ENCODE measurements at places on chromosomes 3 and 15.
A peak's percentile ranks its signal among the peaks of the same experiment; 100 is the strongest.

DNA sequence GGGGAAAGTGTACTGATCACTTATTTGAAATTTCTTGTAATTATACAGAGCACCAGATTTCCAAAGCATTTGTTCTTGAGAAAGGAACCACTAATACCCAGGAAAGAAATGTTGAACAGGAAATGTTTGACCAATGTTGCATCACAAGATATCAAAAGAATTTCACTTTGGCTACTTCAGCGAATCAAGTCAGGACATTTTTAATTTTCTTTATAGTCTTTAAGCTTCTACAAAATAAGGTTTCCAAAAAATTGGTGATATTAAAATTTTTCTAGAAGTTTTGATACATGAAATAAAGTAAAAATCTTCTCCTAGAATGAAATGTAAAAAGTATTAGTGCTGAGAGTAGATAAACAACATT, 421.9 kb downstream of the MECOM start:
- DNase-seq, result no peak

DNA sequence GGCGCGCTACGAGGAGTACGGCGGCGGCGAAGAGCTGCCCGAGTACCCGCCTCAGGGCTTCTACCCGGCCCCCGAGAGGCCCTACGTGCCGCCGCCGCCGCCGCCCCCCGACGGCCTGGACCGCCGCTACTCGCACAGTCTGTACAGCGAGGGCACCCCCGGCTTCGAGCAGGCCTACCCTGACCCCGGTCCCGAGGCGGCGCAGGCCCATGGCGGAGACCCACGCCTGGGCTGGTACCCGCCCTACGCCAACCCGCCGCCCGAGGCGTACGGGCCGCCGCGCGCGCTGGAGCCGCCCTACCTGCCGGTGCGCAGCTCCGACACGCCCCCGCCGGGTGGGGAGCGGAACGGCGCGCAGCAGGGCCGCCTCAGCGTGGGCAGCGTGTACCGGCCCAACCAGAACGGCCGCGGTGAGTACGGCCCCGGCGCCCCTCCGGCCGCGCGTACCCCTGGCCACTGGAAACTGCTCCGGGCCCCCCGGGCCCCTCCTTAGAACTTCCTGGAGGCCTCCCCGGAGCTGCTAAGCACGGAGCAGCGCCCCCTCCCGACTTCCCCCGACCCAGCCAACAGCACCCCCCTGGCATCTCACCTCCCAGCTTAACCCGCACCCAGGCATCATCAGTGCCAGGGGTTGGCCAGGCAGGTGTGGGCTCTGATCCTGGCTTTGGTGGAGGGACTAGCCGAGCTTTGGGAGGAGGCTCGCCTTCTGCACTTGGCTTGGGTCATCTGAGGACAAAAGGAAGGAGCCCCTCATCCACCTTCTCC, 1.4 kb downstream of the LOXL1 start:
- peak; percentile 74 for DNase-seq

GRCh38 chr3:72488738-72489035, 359.6 kb downstream of the SHQ1 start:
- no peak for DNase-seq

- no peak for DNase-seq
Observed at GRCh38 chr3:106566277-106566676, 697.5 kb upstream of the CBLB start.

DNA sequence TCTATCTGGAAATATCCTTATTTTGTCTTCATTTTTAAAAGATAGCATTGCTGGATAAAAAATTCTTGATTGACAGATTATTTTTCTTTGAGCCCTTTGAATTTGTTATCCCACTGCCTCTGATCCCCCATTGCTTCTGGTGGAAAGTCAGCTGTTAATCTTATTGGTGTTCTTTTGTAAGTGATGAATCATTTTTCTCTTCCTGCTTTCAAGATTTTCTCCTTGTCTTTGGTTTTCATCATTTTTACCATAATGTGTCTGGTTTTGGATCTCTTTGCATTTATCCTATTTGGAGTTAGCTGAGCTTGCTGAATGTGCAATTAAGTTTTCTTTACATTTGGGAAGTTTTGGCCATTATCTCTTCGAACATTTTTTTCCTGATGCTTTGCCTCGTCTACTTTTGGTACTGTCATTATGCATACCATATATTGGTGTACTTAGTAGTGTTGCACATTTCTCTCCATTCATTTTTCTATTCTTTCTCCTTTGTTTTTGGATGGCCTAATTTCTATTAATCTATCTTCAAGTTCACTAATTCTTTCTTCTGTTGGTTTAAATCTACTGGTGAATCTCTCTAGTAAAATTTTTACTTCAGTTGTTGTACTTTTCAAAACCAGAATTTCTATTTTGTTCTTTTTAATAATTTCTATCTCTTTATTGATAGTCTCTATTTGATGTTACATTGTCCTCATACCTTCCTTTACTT, 440.0 kb upstream of the PROK2 start:
- DNase-seq, result no peak

- DNase-seq, result no peak
Observed at GRCh38 chr3:38578551-38578950, 70.9 kb downstream of the SCN5A start.

- DNase-seq, result no peak
Observed at GRCh38 chr3:40043444-40043755, 234.0 kb downstream of the MYRIP start.

DNA sequence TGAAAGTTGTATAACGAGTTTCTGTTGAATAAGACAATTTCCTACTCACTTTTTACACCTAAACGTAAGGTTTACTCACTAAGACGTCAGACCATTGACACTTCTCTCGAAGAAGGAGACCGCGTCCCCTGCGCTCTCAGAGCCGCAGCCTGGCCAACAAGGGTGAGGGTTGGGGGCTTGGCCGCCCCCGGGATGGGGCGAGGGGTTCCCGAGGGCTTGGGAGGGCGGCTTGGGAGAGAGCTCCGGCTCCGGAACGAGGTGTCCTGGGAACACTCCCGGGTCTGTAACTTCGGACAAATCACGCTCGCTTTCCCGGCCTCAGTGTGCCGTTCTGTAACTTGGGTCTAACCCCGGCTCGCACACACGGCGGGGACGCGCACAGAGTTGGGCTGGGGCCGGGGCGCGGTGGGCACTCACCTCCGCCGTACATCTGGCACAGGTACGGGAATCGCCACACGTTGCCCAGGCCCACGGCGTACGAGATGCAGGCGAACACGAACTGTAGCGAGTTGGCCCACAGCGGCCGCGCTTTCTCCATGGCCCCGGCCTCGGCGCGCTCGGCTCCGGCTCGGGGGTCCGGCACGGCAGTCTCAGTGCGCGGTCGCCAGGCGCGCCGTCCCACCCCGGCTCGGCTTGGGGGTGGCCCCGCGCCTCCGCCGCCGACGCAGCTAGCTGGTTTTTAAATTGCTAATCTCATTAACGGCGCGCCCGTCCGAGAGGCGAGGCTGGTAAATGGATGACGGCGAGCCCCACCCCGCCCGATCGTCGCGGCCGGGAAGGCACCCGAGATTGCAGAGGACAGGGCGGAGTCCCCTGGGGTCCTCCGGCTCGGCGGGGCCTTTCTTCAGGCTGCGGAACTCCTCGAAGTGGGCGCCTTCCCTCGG, at the start of gene SLC6A20:
SLC6A20 (minus strand) TSS at position 655 of the 884 bp plus-strand sequence; CDS start at position 538, 117 bp downstream.
- no peak for DNase-seq

GRCh38 chr3:169243579-169243978, 419.9 kb downstream of the MECOM start:
- DNase-seq, result no peak

DNA sequence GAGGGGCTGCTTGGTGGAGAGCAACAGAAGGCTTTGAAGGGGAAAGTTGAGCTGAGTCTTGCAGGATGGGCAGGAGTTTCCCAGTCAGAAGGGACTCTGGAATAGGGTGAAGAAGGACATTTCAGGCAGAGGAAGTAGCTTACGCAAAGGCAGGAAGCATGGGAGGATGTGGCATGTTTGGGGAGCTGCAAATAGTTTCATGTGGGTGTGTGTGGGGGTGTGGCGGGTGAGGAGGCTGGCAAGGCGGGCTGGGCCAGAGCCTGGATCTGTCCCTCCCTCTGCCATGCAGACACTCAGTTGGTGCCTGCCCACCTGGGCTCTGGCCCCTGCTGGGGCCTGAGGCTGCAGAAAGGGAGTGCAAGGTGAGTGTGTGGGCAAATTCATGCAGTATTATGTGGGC, 10.4 kb downstream of the TEX264 start:
- peak; percentile 55 for DNase-seq

DNA sequence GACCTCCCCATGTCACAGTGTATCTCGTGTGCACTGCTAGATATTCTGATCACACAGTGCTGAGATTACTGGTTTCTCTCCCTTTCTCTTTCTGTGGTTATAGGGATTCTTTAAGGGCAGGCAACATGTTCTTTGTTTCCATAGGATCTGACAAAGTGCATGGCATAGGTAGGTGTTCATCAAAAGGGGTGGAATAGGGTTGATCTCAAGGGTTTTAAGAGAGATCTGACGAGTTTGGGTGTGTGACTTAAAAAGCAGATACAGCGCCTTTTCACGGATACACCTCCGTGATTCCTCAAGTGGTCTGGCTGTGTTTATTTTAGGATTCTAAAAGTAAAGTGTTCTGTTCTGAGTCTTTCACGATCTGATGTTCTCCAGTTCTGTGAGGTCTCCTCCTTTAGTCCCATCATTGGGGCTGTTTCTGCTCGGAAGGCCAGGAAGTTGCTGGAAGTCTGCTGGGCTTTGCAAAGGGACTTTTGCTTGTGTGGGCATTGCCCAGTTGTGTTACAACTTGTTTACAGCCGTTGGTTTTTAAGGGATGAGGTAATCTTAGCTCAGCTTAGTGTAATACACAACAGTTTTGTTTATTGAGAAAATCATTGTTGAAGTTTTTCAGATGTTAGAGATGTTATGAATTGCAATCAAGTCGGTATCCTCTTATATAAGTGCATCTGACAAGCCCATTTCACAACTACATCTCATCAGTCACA, 34.8 kb downstream of the IGF1R start:
- no peak for DNase-seq

- DNase-seq, result peak; percentile 15
Observed at GRCh38 chr3:161096771-161097367, 8.3 kb downstream of the B3GALNT1 start.

DNA sequence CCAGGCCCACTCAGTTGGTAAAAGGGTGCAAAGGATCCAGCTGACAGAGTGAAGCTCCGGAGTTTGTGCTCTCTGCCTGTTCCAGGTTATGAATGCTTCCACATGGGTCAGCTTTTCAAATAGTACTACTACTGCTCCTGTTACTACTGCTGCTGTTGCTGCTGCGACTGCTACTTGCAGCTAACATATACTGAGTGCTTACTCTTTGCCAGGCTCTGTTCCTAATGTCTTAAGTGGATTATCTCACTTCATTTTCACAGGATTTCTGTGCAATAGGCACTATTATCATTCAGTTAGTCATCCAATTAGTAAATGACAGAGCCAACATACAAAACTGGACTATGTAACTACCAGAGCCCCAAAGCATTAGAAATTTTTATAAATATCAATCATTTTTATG, 106.5 kb downstream of the IQCH start:
- no peak for DNase-seq

DNA sequence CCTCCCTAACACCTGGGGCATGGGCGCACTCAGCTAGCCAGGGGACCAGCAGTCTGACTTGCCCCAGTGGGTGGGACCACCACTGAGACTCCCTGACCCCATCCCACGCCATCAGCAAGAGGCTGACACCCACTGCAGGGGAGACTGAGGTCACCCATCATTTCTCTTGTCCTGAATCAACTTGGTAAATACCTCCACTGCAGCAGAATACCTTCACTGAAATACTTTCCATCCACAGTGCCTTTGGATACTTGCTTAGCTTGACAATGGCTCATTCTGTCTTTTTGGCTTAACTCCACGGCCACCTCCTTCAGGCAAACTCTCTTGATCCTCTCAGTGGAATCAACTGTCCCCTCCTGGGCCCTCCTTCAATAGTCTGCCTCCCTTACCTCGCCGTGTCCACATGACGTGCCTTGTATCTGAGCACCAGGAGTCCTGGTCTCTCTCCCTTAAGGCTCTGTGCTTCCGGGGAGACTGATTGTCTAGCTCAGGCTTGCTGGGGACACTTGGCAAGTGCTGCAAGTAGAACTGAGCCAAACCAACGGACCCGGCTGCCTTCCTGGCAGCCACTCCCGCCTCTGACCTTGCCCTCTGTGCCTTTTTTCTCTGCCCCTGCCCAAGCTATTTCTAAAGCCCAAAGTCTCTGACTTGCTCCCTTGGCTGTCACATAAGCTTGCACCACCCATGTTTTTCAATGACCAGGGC, 119.1 kb downstream of the ADCY5 start:
- no peak for DNase-seq

DNA sequence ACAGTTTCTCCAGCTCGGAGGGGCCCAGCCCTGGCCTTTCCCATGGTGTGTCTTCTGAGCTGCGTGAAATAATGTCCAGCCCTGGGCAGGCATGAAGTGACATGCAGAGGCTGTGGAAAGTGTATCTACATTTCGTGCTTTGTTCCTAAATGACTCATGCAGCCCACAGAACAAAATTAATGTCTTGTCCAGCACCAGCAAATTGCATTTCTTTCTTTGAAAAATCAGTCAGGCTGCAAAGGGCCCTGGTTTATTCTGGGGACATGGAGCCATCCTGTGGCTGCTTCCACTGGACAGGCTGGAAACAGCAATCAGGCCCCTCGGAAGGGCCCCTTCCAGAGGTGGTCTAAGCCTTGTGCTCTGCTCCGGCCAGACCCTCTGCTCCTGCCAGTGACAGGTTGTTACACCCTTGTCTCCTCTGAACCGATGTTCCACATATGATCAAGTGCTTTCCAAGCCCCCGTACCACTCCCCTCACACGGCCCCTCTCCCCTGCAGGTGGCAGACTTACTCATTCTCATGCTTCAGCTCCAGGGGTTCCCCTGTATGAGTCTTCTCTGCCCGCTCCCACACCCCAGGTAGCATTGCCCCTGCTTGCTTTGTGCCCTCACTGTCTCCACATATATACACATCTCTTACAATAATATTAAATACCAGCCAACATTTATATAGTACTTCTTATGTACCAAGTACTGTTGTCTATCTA, 33.7 kb downstream of the CRYGS start:
- DNase-seq, result no peak

- no peak for DNase-seq
Observed at GRCh38 chr3:124322966-124323365, 331.0 kb upstream of the ROPN1 start.

GRCh38 chr15:91769894-91770293, 83.6 kb upstream of the SLCO3A1 start:
- no peak for DNase-seq

All from CD4-positive, alpha-beta T cell treated with Interleukin-2 at 100 ng/mL for 4 hours (primary cell).